Esophagus squamous epithelium (tissue), 5 donors: ENCODE measurements at places on chromosomes 1 and 21.

DNA sequence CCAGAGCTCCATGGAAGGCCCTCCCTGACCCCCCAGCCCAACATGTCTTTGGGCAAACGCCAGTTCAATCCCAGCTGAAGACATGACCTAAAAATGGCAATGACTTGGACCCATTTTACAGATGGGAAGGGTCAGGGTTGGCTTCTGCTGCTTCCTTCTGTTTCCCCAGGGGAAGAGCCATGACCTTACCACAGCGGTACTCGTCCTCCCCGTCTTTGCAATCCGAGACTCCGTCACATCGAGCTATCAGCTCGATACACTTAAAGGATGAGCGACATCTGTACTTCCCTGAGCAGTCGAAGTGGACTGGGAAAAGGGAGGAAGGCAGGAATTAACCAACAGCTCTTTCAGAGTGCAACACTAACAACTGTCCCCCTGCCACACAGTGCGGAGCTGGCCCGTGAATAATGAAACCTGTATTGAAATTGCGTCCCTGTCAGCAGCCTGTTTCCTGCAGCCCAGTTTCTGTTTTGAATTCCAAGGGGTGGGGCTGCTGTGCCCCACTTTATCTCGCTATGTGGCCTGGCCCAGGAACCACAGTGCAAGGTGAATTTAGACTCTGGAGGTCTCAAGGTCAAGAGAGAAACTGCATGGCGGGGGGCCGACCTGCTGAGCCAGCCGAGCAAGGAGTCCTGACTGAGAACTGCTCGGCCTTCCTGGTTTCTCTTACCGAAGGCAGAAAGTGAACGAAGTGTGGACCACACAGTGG is 7.0 kb downstream of the TMPRSS3 start:
- no peak for DNase-seq

- DNase-seq = no peak
These were observed 10.9 kb upstream of the VAMP3 start for GRCh38 chr1:7760245-7760644.

GRCh38 chr1:23910553-23911246 is 2.5 kb downstream of the CNR2 start:
- no peak for DNase-seq

- DNase-seq = no peak
These were observed 324.8 kb downstream of the VAV3 start for GRCh38 chr1:107640207-107640606.

DNA sequence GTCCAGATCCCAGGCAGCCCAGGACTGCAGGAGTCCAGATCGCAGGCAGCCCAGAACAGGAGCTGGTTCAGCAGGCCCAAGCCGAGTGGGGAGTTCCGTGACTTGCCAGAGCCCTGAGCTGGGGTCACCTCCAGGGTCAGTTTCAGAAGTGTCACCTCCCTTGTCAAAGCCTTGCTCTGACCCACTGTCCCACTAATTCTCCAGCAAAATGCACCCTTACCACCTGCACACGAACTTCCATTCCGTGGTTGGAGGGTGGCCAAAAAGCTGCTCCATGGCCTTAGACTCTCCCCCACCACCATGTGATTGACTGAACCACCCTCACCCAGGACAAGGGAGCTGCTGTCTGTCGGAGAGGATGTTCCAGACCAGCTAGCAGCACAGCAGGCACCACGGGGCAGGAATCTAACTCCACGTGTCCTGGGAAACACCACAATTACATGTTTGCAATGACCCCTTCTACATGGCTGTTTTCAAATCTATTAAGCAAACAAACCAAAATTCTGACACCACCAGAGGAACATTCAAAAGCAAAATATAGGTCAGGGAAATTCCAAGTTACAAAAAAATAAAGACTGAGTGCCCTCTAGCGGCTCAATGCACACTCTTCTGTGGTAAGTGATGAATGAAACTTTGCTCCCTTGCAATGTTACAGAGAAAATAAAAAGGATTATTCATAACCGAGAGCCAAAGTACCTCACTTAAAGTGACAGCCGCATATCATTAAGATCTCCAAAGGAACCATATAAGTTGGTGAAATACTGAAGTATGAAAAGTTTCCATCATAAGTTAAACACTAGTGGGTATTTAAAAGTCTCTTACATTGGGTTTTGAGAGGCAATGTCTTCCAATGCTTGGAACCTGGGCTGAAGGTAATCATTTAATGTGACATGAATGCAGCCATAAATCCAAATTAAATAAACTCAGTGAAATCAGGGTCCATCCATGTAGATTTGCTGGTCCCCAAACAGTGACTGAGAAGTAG is 76.3 kb downstream of the NPHP4 start:
- no peak for DNase-seq

- DNase-seq = no peak
These were observed at the start of gene PEAR1 for GRCh38 chr1:156893048-156893953. Gene PEAR1 (plus strand): TSS chr1:156893718. CDS start chr1:156903927, 10,209 bp downstream.

DNA sequence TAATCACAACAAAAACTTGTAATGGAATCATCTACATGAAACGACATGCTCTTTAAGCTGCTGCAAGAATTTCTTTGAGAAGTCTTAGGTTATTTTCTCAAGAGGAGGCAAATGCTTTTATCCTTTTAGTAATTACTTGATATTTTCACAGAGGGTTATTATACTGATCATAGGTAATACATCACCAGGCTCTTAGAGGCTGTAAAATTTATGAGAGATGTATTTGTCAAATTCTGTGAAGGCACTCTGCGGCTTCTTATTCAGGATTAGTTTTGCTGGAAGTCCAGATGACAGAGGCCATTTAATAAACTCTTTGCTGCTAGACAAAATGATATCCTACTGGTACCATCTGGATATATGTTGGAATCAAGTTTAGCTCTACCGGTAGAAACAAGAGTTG is 624.3 kb upstream of the BRINP3 start:
- no peak for DNase-seq

DNA sequence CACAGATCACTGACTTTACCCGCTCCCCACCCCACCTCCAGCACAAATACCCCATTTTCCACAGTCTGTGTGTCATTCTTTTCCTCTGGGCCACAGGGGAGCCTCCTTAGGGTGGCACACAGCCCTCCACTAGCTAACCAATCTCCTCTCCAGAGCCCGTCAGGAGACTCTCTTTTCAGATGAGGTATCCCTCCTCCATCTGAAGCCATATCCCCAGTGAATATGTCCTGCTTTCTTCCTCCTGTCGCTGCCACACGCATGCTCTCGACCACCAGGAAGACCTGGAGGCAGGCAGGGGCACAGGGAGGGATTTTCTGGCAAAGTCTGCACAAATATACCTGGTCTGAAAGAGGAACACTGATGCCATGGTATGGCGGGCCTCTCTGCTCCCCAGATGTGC is 635 bp downstream of the ZNF648 start:
- no peak for DNase-seq

DNA sequence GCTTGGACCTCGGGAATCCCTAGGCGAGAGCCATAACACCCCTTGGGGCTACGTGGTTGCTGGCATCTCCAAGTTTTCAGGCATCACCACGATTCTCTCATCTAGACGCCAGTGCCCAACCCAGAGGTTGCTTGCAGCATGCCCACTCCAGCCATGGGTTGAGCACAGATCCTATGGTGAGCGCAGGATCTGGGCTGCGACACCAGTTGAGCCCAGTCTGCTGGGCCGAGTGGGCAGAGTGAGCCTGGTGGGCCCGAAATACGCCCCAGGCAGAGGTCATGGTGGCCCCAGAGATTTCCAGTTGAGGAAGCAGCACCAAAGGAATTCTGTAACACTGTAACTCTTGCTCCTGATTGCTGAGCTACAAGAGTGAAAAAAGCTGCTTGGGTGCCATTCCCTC is 46.1 kb upstream of the GRIK1 start:
- DNase-seq = no peak

GRCh38 chr1:156421062-156421938 is 52.3 kb downstream of the RHBG start:
- DNase-seq = no peak

GRCh38 chr1:10899490-10900250 is 103.2 kb upstream of the CASZ1 start:
- no peak for DNase-seq

GRCh38 chr21:46191686-46192575 is 7.7 kb upstream of the SPATC1L start:
- no peak for DNase-seq

- no peak for DNase-seq
These were observed 74.3 kb downstream of the SDC3 start for GRCh38 chr1:30834253-30834652.

DNA sequence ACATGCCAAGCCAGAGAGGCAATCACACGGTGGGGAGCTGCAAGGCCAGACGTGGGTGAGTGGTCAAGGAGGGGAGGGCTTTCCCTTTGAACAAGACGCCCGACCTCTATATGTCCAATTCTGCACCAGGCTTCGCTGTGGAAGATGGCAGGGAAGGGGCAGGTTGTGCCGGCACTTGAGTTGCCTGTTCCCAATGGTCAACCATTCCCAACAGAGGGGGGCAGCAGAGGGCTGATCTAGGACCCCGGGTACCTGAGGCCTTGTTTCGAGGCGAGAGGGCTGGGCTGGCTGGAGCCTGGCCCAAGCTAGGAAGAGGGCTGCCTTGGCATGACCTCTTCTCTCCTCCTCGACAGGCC is 64.9 kb downstream of the TMEM53 start:
- no peak for DNase-seq

DNA sequence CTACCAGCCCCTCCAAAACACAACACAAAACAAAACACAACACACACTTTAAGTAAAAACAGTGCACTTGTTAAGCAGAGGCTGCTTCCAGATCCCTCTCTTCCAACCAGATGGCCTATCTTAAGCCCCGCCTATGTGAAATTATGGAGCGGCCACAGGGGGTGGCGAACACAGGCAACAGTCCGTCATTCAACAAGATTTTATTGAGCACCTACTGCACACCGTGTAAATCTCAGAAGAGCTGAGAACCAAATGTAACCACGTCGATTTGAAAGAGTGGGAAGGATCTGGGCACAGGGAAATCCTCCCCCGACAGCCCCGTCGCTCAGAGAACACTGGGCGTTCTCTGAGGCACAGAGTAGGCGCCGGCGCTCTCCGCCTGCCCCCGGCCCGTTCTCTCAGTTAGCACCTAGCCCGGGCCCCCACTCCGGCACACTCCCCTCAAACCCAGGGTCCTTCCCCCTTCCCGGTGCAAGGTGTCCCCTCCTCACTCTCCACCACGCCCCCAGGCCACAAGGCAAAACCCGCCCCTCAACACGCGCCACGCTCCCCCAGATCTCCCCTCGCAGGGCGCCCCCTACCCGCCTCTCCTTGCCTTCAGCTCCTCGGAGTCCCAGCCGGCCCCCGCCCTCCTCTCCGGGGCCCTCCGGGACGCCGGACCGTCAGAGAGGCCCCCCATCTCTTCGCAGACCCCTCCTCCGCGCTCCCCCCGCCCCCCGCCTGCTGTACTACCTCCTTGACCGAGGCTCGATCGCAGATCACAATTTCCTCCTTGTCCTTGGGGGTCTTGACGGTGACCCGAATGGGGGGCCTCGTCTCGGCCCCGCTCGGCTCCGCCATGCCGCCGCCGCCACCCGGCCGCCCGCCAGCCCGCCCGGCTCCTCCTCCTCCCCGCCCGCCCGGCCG is 483 bp downstream of the UBQLN4 start:
- DNase-seq = no peak

DNA sequence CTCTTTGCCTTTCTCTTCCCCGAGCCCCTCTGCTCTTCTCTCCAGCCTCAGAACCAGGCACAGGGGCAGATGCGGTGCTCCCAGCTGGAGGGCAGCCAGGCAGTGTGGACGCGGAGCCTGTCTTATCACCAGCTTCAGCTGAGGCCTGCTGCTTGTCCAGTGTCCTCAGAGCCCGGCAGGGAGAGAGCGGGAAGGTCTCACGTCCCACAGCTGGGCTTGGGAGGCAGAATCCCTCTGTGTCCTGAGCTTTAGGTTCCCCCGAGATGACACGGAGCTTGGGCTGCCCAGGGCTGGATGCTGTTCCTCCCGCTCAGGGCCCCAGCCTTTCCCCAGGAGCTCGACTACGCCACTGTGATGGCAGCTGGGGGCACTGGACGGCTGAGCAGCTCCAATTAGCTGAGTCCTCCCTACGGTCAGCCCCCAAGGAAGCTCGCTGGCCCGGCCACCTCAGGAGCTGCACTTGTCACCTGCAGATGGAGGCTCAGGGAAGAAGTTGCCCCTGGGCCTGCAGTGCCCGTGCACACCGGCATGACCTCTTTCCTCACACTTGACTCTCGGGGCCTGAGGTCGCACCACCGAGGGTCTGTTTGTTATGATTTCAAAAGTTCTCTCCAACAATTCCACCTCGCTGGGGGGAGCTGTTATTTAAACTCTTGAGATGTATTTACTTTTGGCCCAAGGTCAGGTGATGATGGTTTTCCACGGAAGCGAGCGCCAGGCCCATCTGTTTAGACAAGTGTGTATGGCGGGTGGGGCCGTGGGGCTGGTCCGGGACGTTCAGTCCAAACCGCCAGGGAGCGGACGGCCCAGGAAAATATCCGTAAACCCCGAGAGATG is 127.3 kb downstream of the SIK1 start:
- DNase-seq = no peak

GRCh38 chr1:1091344-1092148 is 17.4 kb upstream of the RNF223 start:
- DNase-seq = no peak

DNA sequence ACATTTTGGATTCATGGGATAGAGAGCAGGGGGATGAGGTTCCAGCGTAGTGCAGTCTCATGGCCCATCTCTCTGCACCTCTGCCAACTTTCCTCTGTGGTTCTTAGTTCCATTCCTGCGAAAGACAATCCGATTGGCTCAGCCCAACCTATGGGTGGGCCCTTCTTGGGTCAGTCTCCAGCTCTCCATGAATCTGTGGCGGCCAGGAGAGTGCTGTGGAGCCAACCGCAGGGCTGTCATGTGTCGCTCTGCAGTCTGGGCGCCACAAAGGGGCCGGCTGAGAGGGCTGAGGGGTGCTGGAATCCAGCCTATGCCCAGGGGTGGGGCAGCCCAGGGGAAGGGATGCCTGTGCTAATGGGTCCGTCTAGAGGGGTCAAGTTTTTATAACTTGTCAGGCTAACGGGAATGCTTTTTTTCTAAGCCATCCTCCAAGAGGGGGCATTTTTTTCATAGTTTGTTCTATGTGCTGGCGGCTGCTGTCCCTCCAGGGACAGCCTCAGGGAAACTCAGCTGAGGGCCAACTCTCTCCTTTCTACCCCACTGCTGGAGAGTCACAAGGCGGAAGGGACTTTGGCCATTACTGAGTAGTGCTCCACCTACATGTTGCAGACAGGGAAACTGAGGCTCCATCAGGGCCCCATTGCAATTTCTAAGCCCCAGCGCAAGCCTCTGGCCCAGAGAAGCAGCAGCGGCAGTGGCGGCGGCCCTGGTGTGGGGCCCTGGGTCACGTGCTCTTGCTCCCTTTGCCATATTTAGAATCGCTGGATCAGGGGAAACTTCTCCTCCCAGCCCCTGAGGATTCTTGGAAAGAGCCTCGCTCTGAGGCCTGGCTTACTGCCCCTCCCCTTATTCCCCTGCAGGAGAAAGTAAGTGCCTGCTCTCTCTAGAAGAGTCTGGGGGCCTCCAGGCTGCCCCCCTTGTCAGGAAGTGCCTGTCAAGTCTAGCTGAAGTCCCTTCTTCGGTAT is 23.4 kb downstream of the KCNQ4 start:
- no peak for DNase-seq

- DNase-seq = no peak
These were observed 11.9 kb upstream of the CPLANE2 start for GRCh38 chr1:16248603-16249516.
